ENCODE measurements at places on chromosomes 2 and 18. TPM values are rescaled to one million over a fixed set of nuclear protein-coding genes. Genes with fewer than 3 reads are reported as not detected.

The TMEM237 gene
- total RNA-seq = 39.1 TPM

The C18orf32 gene
- total RNA-seq = 65.2 TPM

The C2orf80 gene
- 38.3 TPM for total RNA-seq

The KHK gene
- 4.9 TPM for total RNA-seq

The NEB gene
- 0.41 TPM for total RNA-seq

The TCF23 gene
- not detected for total RNA-seq

The MC2R gene
- total RNA-seq = under 0.01 TPM

The GPAT2 gene
- total RNA-seq = 2.0 TPM

The FBXO15 gene
- total RNA-seq = 4.1 TPM

The CTLA4 gene
- not detected for total RNA-seq

The FNDC4 gene
- total RNA-seq = 45.7 TPM

The TSGA10 gene
- 16.7 TPM for total RNA-seq

The NEU4 gene
- total RNA-seq = 1.6 TPM

The SPC25 gene
- total RNA-seq = 5.3 TPM

The GCG gene
- total RNA-seq = 0.41 TPM

The DHRS9 gene
- 0.82 TPM for total RNA-seq

The TRIB2 gene
- 82.7 TPM for total RNA-seq

The SNTG2 gene
- total RNA-seq = 4.5 TPM

The PARD3B gene
- 4.5 TPM for total RNA-seq

The CABLES1 gene
- 4.9 TPM for total RNA-seq

The FKBP1B gene
- 73.8 TPM for total RNA-seq

The TMEM200C gene
- total RNA-seq = 23.2 TPM

The PRSS56 gene
- under 0.01 TPM for total RNA-seq

The PFN4 gene
- not detected for total RNA-seq
